NAMALWA (cell line): ENCODE measurements at places on chromosomes 3 and 15.

DNA sequence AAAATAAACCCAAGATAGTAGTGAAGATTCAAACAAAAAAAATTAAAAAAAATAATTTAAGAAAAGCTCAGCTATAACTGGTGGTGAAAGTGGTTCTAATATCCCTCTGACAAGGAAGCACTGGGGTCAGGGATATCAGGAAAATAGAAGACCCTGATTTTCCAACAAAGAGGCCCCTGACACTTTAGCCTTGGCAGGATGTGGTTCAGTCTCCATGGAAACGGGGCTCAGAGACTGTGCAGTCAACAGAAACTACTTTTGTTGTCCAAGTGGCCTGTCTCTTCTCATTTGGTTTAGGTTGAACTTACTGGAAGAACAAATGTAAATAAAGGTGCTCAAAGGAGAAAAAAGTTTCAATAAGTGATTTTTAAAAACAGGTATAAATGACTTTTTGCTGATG, 27.2 kb downstream of the INTS14 start:
- DNase-seq = peak; percentile 76

DNA sequence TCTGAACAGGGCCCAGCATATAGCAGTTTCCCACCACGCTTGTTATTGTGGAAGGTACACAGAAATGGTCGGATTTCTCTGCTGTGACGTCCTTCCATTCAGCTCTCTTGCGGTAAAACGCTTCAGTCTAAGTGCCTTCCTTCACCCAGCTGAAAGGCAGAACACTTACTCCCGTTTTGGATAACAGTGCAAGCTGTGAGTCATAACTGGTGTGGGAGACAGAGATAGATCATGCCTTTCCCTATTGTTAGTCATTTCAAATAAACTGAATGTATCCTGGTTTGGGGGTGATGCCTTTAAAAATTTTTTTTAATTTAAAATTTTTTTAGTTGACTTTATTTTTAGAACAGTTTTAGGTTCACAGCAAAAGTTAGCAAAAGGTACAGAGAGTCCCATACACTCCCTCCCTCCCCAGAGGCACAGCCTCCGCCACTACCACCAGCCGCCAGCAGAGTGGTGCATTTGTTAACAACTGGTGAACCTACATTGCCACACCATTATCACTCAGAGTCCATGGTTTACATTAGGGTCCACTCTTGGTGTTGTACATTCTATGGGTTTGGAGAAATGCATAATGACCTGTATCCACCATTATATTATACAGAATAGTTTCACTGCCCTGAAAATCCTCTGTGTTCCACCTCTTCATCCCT, 94.9 kb upstream of the NSMCE3 start:
- DNase-seq = peak; percentile 16

- no peak for DNase-seq
Observed at GRCh38 chr15:60394689-60395097, 3.1 kb downstream of the ANXA2 start.

- DNase-seq = no peak
Observed at GRCh38 chr3:11948866-11949265, 55.3 kb upstream of the SYN2 start.

GRCh38 chr3:123642182-123642956, 57.5 kb upstream of the HACD2 start:
- peak; percentile 92 for DNase-seq
